ENCODE measurements at places on chromosomes 3 and 15.

DNA sequence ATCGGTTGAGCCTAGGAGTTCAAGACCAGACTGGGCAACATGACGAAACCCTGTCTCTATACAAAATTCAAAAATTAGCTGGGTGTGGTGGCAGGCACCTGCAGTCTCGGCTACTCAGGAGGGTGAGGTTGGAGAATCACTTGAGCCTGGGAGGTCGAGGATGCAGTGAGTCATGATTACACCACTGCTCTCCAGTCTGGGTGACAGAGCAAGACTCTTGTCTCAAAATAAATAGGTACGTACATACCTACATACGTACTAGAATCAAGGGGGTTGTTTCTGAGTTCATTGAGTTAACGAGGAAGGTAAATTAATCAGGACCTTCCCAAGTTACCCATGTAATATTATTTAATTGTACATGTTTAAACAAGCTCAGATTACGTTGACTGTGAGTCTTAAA lies 97.5 kb downstream of the CHL1 start:
- DNase-seq: no peak

DNA sequence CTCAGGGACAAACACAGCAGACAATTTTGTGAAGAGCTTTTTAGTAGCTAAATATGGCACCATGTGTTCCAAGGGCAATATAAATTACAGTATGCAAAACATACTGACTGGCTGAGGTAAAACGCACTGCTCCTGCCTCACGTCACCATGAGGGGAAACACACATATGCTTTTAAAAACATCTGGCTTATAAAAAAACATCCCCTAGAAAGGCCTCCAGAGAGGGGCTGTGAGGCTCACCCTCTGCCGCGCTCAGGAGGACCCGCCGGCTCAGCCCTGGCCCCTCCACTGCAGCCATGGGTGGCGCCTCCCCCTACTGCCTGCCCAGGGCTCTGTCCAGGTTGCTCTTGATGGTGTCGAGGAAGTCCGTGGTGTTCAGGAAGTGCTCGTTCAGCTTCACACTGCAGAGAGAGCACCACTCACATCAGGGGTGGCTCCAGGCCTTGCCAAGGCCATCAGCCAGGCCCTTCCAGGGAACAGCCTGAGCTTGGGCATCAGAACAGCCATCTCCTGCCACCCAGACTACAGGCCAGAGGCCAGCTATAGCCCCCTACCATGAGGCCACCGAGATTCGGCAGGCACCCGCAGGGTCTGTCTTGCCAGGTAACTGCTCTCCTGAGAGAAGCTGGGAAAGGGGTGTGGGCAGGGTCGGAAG lies 18.2 kb downstream of the IDH2 start:
- DNase-seq: no peak

GRCh38 chr3:178289544-178290160 lies 246.6 kb upstream of the KCNMB2 start:
- DNase-seq: no peak

GRCh38 chr3:194586836-194587235 lies 46.4 kb downstream of the TMEM44 start:
- no peak for DNase-seq

DNA sequence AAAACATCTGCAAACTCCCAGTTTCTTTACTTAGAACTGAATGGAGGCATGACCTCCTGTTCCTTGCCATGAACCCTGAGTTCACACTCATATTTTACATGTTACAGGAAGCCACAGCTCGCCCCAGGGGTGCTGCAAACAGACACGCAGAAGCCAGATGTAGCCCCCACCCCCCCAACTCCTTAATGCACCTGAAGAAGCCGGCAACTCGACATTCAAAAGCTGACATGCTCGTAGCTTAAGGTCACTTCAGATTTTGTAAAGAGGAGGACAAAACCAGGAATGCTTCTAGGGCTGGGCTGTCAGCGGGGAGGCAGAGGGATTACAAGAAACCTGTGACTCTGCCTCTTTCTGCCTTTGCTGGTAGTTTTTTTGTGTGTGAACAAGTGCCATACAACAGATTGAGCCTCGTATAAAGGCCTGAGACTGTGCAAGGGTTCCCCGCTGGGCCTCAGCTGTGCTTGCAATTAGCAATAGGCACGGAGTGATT lies 42.0 kb upstream of the FEZF2 start:
- DNase-seq: no peak

- DNase-seq: no peak
Measured at GRCh38 chr15:66171841-66172240, 81.7 kb downstream of the MEGF11 start.

- DNase-seq: no peak
Measured at GRCh38 chr3:64551697-64552096, 136.1 kb downstream of the ADAMTS9 start.

All from fibroblast of skin of left biceps (primary cell).